ENCODE measurements at places on chromosomes 16 and 17. TPM values are rescaled to one million over a fixed set of nuclear protein-coding genes. Genes with fewer than 3 reads are reported as not detected.

CHST5 gene
- total RNA-seq = not detected

NGFR gene
- total RNA-seq = 64.8 TPM

OTOA gene
- not detected for total RNA-seq

TLE7 gene
- not detected for total RNA-seq

ICAM2 gene
- 0.16 TPM for total RNA-seq

FBXL16 gene
- total RNA-seq = 2.0 TPM

CCL1 gene
- total RNA-seq = not detected

ACSM5 gene
- not detected for total RNA-seq

Measured in hair follicular keratinocyte (primary cell).